Breast epithelium (tissue), 4 donors: ENCODE measurements at places on chromosomes 4 and X. TPM values are rescaled to one million over a fixed set of nuclear protein-coding genes. Genes with fewer than 3 reads are reported as not detected.

Gene DUSP9
- total RNA-seq = 0.33 TPM

Gene SRPX
- 108 TPM for total RNA-seq

DNA sequence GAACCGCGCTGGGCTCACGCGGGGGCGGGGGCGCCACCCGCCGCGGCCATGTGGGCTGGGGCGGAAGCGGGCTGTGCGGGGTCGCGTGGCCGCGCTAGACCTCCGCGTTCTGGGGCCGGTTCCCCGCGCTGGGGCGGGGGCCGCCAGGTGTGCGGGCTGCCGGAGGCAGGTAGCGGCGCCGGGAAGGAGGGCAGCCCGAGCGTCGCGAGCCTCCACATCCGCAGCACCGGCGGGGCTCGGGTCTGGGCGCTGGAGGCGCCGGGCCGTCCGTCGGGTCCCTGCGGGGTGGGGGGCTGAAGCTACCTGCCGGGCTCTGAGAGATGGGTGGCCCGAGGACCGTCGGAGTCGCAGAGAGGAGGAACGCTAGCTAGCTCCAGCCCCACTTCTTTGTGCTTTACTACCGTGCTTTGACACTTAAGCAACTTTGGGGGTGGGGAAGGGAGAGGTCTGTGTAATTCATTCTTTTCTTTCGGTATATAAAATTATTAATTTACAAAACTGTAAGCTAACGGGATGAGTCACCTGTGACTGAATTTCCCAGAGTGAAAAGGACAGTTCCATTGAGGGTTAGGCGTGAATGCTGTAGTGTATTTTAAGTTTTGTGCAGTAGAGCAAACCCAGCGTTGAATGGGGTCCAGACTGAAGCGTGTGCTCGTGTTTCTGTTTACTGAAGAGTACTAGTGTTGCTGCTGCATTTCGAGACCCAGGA is 689 bp downstream of the METAP1 start:
- DNase-seq = no peak

Gene QRFPR
- not detected for total RNA-seq

DNA sequence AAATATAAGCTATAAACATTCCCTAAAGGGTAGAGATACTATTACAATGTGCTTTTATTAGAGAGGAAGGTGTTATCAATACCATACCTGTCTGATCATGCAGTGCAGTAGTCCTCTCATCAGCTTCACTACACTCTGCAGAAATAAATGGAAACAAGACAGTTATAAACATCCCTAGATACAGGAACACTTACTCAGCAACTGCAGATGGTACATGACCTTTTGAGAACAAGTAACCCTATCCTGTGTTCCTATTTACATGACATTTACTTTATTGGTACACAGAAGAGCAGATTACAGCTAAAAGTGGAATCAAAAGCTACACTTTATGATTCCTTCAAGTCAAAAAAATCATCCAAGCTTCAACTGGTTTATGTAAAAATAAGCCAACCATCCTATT is 9.0 kb downstream of the PHKA1 start:
- no peak for DNase-seq

Gene SLC25A43
- total RNA-seq = 16.3 TPM

Gene CAPN6
- total RNA-seq = 5.6 TPM

Gene HSFX4
- total RNA-seq = not detected

DNA sequence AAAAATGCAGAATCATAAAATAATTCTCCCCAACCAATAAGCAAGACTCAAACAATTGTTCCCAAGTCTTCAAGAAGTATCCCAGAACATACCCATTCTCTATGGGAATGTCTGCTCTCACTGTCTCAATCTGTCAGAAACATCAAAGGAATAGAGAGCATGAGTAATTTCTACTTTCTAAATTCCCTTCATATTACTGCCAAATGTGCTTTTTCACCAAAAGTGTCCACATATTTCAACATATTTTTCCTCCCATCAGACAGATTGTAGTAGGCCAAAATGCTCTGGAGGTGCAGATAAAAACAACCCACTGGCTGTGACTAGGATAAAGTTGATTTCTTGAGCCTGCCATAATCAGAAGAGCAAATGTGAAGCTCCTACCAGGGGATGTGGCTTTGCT is 692.0 kb upstream of the FAM241A start:
- DNase-seq = no peak

DNA sequence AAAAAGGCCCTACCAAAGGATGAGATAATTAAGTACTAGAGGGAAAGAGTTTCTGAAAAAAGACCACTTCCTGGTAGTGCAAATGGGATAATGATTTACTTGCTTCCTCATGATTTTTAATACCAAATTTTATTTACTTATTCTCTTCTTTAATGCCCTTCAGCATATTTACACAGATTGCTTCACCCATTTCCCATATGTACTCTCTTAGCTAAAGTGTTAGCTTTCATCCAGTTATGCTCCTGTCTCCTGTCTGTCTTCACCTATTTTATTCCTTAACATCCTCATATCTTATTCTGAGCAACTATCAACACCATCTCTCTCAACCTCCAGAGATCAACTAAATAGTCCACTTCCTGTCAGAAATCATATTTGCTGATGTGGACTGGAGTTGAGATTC is 183.2 kb upstream of the HS3ST1 start:
- DNase-seq = no peak

Gene BMP3
- 0.98 TPM for total RNA-seq

DNA sequence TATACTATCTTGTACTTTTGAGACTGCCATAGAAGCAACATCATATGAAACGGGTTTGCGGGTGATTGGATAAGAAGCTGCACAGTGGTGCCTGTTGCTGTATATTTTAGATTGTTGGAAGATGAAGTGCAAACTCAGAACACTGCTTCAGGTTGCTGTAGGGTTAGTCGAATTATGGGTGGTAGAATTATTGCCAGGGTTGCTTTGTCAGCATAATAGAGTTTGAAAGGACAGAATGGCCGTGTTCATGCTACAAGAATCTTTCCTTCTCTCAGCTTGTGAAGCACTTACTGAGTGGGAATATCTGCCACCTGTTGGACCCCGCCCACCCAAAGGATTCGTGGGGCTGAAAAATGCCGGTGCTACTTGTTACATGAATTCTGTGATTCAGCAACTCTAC is 115.5 kb downstream of the USP9X start:
- DNase-seq = no peak

- DNase-seq = no peak
Measured at GRCh38 chrX:100408713-100409609, 1.1 kb downstream of the PCDH19 start.

- no peak for DNase-seq
Measured at GRCh38 chrX:30065226-30065625, 150.1 kb upstream of the MAGEB2 start.

GRCh38 chr4:4456351-4456750 is 69.4 kb downstream of the NSG1 start:
- DNase-seq = no peak

GRCh38 chr4:112882286-112882685 is 167.2 kb upstream of the ANK2 start:
- DNase-seq = no peak

- DNase-seq = no peak
Measured at GRCh38 chr4:24188459-24188858, 298.6 kb upstream of the PPARGC1A start.

Gene STPG2
- 3.8 TPM for total RNA-seq

DNA sequence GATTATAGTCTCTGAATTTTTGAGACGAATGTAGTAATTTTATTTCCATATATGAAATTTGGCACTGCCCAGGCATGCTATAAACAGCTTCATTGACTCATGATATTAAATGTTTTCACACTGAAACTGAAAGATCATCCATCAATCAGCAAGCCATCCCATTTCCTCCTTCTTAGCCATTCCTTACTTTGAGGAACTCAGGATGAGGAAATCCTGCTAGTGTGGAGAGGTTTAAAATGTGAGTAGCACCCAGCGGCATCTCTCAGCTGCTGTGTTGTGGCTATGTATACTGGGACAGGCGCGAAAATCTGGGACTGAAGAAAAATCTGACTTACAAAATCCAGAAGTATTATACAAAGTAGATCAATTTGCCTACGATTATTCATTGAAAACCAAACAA is 52.1 kb downstream of the PTCHD1 start:
- DNase-seq = no peak

GRCh38 chr4:89755220-89755619 is 81.7 kb downstream of the SNCA start:
- DNase-seq = no peak

- DNase-seq = no peak
Measured at GRCh38 chr4:177232473-177232872, 77.2 kb upstream of the NEIL3 start.

- DNase-seq = no peak
Measured at GRCh38 chr4:56311299-56311975, 75.9 kb downstream of the AASDH start.
